Brain (organoid and tissue), 16 donors: ENCODE measurements at places on chromosomes 11 and 22. TPM values are rescaled to one million over a fixed set of nuclear protein-coding genes. Genes with fewer than 3 reads are reported as not detected.

GRCh38 chr11:42960521-42961088, 351.2 kb upstream of the API5 start:
- no peak for DNase-seq

GRCh38 chr11:35152575-35152974, 13.6 kb downstream of the CD44 start:
- DNase-seq: no peak

GRCh38 chr11:34706709-34707461, 86.0 kb downstream of the EHF start:
- no peak for DNase-seq

DNA sequence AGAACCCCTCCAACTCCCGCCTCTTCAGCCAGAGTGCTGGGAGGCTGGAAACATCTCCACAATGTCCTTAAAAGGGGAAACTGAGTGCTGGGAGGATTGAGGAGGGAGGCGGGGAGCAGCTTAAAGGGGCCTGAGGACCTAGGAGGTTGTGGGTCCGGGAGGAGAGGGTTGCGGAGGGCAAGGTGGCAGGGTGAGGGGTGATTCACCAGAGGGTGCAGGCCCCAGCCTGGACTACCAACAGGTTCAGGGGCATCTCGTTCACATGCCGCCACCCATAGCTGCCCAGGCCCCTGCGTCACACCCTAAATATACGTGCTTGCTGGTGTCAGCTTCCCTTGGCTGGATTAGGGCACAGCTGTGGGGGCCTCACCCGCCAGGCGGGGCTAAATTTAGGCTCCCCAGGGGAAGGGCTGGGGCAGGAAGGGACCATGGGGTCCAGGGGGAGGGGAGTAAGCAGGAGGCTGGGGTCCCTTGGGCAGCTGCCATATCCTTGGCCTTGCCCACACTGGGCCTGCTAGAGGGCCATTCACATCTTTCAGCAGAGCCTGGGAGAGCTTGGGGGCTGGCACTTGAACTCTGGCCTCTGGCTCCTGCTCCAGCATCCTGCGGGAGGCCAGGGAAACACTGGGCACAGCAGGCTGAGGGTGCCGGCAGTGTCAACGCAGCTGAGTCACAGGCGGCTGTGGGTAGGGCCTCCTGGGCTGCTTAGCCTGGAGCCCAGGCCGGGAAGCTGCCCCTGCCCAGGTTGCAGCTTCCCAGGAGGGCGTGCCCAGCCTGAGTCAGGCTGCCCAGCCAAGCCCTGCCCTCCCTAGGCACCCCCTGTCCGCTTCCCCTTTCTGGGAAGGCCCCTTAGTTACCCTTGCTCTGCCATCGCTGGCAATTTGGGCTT, 1.3 kb downstream of the EHBP1L1 start:
- DNase-seq: no peak

- DNase-seq: no peak
Measured at GRCh38 chr11:93274851-93275250, 55.7 kb upstream of the DEUP1 start.

- no peak for DNase-seq
Measured at GRCh38 chr11:103737747-103738146, 298.7 kb upstream of the DDI1 start.

Gene MMP12
- polyA plus RNA-seq: not detected

Gene MRGPRE
- 6.6 TPM for polyA plus RNA-seq
